ENCODE measurements at places on chromosomes 7 and 10. TPM values are rescaled to one million over a fixed set of nuclear protein-coding genes. Genes with fewer than 3 reads are reported as not detected.
A peak's percentile ranks its signal among the peaks of the same experiment; 100 is the strongest.

DNA sequence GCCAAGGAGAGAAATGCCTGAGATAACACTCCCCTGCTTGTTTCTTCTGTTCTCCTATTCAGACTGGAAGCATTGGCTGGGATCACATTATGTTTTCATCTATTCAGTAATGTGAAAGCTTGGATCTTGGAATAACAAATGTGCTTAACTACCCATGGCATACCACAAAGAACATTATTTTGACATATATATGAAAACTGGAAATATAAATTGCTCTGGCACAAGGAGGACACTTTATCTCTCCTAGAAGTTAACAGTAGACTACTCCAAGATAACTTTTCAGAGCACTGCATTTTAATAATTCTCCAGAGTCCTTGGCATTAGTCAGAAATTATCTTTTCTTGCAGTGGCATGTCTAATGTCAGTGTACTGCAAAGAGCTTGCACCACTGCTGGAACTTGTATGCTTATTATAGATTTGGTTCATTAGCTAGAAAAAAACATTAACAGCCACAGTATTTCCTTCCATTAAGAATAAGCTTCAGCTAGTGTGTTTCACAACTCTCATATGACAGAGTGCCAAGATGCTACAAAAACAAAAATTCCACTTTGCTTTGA is 169.3 kb upstream of the LRRN3 start:
- DNase-seq: no peak

GRCh38 chr7:112266595-112267270 is 60.2 kb downstream of the ZNF277 start:
- no peak for DNase-seq

GRCh38 chr7:71237945-71238344 is 106.0 kb downstream of the GALNT17 start:
- DNase-seq: peak; percentile 84

DNA sequence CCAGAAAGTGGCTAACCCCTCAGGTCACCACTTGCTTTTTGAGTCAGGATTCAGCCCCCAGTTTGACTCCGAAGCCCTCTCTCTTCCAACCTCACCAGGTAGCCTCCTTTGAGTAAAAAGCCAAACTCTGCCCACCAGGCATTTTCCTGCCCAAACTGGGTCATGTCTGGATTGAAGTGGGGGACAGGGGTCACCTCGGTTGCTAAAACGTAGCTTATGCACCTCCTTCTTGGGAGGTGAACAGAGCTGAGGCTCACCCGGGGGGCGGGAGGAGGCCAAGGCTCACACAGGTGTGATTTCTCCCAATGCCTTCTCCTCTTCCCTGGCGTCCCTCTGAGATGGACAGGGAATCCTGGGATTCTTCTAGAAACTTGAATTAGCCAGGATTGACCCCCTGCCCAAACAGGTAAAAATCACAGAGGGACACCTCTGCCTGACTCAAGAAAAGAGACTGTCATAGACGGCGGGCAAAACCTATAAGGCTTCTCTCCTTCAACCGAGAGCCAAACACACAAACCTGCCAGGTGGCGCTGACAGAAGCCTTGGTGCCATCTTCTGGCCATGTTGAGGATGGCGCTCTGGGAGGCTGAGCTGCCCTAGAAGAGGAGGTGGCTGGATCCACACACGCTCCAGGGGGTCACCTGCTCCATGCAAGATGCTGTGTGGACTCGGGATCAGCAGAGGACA is 51.6 kb downstream of the PRLHR start:
- peak; percentile 66 for DNase-seq

- DNase-seq: no peak
Observed at GRCh38 chr10:79563426-79563825, 3.2 kb upstream of the SFTPA2 start.

DNA sequence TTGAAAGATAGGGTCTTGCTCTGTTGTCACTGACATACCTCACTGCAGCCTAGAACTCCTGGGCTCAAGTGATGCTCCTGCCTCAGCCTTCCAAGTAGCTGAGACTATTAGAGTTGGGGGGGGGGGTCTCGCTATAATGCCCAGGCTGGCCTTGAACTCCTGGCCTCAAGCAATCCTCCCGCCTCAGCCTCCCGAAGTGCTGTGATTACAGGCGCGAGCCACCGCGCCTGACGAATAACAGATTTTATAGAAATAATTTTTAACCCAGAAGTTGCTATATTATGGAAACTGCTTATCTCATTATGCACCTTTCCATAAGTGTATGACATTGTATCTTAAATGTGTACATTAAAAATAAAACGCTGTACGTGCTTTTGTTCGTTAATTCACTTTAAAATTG is 846 bp downstream of the ANKRD26 start:
- DNase-seq: no peak

- peak; percentile 73 for DNase-seq
Observed at GRCh38 chr7:27150568-27151340, 1.6 kb downstream of the HOXA3 start.

DNA sequence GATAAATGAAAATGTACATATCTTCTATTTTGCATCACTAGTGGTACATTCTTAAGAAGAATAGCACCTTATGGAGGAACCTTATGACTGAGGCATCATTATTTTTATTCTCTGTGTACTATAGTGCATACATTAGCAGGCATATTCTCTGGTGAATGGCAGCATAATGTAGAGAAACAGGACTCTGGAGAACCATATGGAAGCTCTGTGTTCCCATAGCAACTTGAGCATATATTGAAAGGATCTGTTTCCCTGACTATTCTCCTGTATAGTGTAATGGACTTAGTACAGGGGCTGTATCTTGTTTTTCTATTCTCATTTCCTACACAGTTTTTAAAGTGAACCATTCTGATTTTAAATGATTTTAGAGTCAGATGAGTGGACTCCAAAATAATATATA is 128.4 kb upstream of the SMIM30 start:
- no peak for DNase-seq

DNA sequence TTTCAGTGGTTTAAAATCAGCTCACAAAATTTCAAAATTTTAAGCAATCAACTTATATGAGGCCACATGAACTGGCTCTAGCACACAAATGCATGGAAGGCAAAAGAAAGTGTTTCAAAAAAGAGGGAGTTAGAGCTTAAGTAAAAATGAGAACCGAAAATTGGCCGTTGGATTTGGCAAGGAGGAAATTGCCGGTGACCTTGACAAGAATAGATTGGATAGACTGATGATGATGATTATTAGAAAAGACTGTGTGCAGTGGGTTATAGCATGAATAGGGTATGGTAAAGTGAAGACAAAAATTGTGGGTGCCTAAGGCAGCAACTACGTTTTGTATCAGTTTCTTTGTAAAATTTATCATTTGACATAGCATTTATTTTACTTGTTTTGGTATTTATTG is 175.7 kb downstream of the SEMA3D start:
- DNase-seq: no peak

DNA sequence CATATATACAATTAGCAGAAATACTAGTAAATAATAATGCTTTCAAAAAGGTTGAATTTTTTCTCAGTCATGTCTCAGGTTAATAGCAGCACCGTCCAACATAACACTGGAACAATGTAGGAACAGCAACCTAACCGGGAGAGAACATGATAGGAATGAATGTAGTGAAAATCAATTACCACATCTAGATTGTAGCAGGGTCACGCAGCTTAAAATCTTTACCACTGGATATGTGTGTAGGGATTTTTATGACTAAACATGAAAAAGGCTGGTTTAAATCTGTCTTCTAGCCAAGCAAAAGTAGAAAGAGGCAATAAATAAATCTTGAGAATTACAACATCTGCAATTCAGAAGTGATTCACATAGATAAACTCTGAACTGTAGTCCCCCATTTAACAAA is 326.0 kb downstream of the DGKB start:
- no peak for DNase-seq

- no peak for DNase-seq
Observed at GRCh38 chr10:121808835-121809234, 119.0 kb downstream of the ATE1 start.

GRCh38 chr7:149287622-149288021 is 25.6 kb downstream of the ZNF783 start:
- DNase-seq: no peak

- DNase-seq: no peak
Observed at GRCh38 chr7:131173145-131173890, 154.4 kb upstream of the MKLN1 start.

DNA sequence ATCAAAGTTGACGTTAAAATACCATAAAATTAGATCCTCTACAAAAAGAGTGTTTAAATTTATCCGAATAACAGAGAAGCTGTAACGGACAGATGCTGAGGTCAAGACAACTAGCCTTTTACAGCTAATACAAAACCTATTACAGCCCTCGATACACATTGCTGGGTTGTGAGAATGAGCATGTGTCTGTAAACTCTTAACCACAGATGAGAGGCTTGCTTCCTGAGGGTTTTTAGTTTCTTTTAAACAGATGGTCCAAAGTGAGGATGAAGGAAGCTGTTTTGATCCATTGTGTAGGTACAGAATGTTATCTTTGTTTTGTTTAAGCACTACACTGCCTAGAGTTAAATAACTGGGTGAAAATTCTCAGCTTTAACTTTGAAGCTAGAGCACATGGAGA is 578.2 kb downstream of the PARD3 start:
- DNase-seq: no peak

- DNase-seq: no peak
Observed at GRCh38 chr10:103467406-103467805, 8.7 kb upstream of the CALHM1 start.

DNA sequence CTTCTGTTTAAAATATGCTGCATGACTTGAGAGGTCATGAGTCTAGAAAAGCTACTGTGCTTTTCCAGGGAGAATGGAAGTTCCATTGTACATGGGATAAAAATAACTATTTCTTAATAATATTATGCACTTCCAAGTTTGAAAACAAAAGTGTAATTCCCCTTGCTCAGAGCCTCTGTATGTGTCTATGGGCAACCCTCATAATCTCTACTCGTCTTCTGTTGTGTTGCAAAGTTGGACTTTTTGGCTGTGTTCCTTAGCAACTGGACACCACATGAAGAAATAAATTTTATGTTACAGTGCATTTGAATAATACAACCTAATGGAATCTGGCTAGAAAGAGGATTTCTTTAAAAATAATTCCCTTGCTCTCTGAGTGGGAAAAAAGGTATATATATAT is 242.6 kb downstream of the TWIST1 start:
- DNase-seq: no peak

DNA sequence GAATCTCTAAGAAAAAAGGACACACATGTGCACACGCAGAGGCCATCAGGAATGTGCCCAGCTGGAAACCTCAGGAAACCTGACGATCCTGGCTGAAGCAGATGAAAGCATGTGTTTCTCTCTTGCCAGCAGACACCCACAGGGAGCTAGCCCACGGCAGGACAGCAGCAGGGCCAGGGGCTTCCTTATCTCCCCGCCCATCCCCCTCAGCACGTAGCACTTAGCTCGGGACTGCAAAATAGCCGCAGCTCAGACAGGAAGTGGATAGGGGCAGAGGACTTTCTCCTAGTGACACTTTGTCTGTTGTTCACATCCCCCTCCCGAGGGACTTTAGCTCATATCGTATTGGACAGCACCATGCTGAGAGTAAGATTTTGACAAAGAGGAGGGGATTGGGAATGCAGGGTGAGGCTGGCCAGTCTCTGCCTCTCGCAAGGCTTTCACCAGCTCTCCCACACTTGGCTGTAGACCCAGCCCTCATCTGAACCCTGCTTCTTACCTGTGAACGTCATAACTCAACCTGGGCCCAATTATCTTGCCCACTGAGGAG is 63.8 kb downstream of the MKI67 start:
- no peak for DNase-seq

DNA sequence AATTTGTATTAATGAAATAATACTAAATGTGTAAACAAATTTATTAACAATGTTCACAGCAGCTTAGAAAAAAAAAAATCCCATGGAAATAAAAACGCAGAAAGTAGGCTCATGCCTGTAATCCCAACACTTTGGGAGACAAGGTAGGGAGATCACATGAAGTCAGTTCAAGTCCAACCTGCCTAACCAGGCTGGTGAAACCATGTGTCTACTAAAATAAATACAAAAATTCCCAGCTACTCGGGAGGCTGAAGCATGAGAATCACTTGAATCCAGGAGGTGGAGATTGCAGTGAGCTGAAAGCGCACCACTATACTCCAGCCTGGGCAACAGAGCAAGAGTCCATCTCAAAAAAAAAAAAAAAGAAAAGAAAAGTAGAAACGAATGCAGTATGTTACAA is 36.2 kb downstream of the LARP4B start:
- DNase-seq: no peak

DNA sequence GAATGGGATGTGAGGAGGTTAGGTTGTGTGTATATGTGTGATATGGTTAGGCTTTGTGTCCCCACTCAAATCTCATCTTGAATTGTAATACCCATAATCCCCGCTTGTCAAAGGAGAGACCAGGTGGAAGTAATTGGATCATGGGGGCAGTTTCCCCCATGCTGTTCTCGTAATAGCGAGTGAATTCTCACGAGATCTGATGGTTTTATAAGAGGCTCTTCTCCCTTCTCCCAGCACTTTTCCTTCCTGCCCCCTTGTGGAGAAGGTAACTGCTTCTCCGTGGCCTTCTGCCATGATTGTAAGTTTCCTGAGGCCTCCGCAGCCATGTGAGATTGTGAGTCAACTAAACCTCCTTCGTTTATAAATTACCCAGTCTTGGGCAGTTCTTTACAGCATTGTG is 47.3 kb downstream of the NPVF start:
- no peak for DNase-seq

DNA sequence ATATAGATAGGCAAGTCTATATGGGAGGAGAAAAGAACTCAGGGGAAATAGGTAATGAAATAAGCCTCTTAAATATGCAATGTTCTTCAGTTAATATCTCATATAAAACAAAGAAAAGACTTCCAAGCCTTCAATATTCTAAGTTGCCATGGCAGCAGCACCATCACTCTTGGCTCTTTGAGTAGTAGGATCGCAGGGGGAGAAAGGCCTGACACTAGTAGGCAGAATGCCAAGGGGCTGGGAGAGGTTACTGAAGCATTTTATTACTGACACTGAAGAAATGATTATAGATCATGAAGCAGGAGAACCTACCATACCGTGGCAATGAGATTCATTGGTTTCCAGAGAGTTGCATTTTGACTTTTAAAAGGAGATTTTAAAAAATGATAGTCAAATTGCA is 193.9 kb downstream of the NXPH1 start:
- DNase-seq: no peak

DNA sequence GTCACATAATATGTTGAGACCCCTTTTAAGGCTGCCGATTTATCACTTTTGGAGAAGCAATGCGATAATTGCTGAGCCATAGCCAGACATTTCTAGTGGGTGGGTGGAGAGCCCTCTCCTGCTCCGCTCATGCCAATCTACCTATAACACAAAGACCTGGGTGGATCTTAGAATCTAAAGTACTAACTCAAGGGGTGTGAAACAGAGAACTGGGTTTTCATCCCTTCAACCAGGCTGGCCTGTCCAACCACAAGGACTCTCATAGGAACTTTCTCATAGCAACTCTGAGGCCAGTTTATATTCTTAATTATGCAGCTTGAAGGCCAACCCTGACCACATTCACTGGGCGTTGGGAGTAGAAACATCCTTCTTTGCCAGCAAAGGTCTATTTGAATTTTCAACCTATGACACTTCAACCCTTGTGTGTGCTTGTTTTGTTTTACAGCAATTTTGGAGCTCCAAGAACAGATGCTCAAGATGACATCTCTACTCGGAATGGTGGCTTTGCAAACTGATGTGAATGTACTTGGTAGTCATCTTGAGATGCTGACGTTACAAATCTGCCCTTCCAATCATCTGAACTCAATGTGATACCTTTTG is 1198.2 kb upstream of the AUTS2 start:
- no peak for DNase-seq

GRCh38 chr7:89813081-89813480 is 341.2 kb upstream of the STEAP1 start:
- no peak for DNase-seq

STX1A gene
- total RNA-seq: 24.7 TPM

MBL2 gene
- total RNA-seq: 0.12 TPM

IL2RA gene
- not detected for total RNA-seq

TSPAN13 gene
- total RNA-seq: 10.6 TPM

EBLN1 gene
- total RNA-seq: 4.7 TPM
